ENCODE measurements at places on chromosomes 11 and 22.

DNA sequence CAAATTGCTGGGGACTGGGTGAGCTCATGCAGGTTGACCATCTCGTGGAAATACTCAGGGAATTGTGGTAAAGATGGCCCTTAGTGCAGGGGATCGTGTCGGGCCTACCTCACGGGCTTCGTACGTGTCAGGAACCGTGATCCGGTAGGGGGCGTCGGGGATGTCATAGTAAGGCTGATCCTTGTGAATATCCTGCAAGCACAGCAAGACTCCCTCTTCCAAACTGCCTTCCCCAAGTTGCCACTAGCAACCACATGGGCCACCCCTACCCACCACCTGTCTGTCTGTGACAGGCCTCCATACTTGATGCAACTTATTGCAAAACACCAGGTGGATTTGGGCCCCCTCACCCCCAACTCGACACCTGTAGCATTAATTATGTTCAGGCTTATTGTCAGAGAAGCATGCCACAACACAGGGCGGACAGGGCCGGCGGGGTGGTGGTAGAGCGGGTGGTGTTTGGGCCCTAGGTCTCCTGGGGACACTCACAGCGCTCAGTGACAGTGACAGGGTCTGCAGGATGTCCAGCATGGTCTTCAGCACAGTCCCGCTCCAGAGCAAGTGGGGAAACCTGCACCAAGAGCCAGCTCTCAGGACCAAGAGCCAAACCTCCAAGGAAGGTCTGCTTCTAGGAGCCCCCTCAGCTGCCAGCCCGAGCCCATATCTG, 22.6 kb upstream of the SERPIND1 start:
- no peak for DNase-seq

DNA sequence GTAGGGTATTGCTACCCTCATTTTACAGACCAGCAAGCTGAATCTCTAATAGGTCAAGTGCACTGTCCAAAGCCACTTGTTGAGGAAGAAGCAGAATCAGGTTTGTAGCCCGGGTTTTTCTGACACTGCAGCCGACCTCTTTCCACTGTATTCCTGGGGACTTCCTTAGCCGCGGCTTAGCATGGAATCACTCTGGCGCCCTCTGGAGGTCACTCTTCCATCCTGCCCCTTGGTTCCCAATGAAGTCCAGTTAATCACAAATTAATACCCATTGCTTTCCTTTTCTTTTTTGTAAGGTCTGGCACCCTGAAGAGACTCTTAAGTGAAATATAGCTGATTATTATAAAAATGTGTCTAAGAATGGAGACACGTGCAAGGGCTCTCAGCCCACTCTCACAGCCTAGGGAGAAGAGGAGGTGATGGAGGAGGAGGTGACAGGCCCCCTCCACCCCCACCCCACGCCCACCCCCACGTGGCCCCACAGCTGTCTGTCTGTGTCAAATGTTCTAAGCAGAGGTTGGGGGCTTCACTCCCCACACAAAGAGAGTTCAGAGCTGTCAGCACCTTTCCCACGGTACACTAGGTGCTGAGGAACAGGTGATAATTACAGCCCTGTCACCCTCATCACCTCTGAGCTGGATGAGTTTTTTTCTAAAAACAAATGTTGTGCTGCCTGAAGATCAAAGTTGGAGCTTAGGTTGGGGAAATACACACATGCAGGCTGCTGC, 57.7 kb upstream of the DRD2 start:
- DNase-seq: peak; percentile 10

DNA sequence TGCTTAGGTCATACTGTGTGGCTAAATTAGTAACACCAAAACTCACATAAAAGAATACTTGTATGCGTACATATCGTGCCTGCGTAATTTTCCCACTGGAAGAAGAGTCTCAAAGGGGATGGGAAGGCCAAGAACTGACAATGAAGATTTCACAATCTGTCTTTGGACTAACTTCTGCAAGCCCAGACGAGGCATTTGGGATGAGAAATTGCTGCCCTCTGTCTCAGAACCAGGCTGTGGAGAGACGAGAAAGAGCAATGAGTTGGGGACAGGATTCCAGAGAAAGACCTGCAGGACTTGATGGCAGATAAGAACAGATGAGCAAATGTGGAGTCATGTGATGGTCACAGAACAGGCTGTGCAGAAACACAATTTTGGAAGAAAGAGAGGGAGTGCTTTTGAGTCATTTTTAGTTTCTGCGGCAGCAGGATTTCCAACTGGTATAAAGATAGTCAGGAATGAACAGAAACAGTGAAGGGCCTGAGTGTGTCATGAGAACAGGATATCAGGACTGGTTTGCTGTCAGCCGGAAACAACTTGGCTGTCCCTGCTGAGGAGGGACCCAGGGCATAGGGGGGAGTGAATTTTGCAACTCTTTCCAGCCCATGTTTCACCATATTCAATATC, 82.7 kb upstream of the CTSC start:
- DNase-seq: no peak

DNA sequence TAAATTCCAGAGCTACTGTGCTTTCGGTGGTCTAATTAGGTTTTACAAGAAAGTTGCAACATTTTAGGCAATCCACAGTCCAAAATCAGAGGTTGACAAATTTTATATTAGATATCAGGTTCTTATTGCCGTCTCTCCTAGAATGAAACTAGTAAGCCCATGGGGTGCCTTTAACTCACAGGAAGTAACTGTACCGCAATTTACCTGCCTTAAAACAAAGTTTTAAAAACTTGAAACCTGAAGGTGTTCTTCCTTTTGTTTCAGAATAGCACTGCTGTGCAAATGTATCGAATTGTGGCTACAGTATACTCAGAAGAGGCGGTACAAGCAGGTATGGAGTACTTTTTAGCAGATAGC, 77.2 kb downstream of the PISD start:
- DNase-seq: no peak

DNA sequence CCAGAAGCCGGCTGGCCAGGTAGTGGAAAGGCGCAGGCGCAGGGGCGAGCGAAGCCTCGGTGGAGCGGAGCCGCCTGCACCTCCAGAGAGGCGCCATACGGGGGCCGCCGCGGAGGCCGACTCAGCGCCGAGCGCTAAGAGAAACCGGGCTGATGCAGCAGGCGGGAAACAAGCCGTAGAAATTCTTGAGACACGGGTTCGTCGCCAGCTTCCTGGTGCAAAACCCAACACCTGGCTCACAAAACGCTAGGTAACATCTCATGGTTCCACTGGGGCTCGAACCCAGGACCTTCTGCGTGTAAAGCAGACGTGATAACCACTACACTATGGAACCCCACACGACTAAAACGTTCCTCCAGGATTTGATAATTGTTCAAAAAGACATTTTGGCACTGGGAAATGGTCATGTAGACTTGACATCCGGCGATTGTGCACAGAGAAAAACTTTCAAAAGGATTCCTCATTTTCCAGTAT, 39.1 kb downstream of the OR4D9 start:
- peak; percentile 95 for DNase-seq

- no peak for DNase-seq
These were observed 5.1 kb downstream of the OR10V1 start for GRCh38 chr11:59708537-59708936.

DNA sequence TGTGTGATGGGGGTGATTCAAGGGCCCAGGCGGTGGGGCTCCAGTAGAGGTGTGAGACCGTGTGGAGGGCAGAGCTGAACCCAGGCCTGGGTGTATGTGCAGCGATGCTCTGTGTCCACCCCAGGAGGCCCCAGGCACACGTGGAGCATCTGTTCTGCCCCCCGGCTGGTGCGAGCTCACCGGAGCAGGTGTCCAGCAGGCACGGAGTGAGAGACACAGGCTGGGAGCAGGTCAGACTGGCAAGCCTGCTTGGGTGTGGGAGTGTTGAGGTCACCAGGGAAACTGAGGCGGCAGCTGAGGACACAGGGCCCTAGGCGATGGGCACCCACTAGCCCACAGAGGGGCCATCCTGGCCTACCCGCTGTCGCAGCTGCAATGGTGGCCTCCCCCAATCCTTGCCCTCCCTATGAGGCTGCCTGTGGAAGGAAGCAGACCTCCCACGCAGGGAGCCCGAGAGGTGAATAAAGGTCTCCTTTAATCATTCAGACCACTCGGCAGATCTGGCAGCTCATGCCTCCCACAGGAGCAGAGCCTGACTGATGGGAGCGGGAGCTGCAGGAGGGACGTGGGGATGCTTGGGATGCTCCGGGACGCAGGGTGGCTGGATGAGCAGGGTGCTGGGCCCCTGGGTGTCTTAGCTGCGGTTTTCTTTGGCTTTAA, 1165.1 kb downstream of the BRD1 start:
- no peak for DNase-seq

DNA sequence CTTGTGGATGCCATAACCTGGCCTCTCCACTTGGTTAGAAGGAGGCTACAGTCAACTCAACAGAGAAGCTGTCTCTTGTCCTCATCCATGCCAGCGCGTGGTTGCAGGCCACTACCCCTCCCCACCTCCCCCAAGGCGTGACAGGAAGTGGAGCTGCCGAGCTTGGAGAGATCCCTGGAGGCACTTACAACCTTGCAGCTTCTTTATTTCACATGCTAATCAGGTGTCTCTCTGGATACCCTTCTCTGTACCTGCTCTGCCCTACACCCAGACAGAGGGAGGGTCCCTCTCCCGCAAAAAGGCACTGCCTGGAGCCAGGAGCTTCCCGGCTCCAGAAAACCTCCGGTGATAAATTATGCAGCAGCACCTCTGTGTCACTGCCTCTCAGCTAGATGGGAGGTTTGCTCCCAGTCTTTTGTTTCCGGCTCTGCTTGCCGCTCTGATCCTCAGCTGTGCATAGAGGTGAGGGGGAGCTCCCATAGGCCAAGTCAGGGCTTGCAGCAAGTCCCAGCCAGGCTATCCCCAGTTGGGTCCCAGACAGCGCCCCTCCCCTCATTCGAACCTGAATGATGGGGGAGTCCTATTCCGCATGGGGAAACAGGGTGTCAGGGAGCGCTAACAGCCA, 5.7 kb downstream of the LRP4 start:
- no peak for DNase-seq

- DNase-seq: no peak
These were observed 321.1 kb downstream of the MN1 start for GRCh38 chr22:27480487-27480886.

- no peak for DNase-seq
These were observed 21.9 kb downstream of the SULT4A1 start for GRCh38 chr22:43840431-43840830.

GRCh38 chr22:45577746-45578523, 75.3 kb downstream of the FBLN1 start:
- peak; percentile 76 for DNase-seq

- DNase-seq: no peak
These were observed 30.0 kb downstream of the WNT7B start for GRCh38 chr22:45946805-45947600.

- DNase-seq: no peak
These were observed 8.8 kb downstream of the RBM14 start for GRCh38 chr11:66625041-66625751.

DNA sequence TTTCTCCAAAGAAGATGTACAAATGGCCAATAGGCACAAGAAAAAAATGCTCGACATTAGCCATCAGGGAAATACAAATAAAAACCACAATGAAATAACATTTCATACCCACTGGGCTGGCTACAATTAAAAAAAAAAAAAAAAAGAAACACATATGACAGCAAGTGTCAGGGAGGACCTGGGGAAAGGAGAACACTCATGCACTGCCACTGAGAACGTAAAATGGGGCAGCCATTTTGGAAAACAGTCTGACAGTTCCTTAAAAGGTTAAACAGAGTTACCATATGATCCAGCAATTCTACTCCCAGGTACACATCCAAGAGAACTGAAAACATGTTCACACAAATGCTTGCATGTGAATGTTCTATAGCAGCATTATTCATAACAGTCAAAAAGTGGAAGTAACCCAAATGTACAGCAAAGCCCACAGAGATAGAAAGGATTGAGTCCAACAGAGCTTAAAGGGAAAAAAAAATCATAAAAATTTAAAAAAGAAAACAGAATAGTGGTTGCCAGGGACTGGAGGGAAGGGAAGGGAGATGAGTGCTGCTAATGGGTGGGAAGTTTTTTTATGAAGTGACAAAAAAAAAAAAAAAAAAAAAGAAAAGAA, 48.4 kb upstream of the CYP2D6 start:
- DNase-seq: no peak

GRCh38 chr11:11841116-11841722, 553 bp upstream of the USP47 start:
- no peak for DNase-seq

- DNase-seq: no peak
These were observed 378.4 kb upstream of the PITPNB start for GRCh38 chr22:28297504-28297903.

- DNase-seq: no peak
These were observed 26.1 kb downstream of the MOB2 start for GRCh38 chr11:1460396-1460985.

- no peak for DNase-seq
These were observed 33.6 kb upstream of the OR4B1 start for GRCh38 chr11:48182860-48183526.

- DNase-seq: no peak
These were observed 57.3 kb downstream of the ARFGAP3 start for GRCh38 chr22:42799461-42800405.

DNA sequence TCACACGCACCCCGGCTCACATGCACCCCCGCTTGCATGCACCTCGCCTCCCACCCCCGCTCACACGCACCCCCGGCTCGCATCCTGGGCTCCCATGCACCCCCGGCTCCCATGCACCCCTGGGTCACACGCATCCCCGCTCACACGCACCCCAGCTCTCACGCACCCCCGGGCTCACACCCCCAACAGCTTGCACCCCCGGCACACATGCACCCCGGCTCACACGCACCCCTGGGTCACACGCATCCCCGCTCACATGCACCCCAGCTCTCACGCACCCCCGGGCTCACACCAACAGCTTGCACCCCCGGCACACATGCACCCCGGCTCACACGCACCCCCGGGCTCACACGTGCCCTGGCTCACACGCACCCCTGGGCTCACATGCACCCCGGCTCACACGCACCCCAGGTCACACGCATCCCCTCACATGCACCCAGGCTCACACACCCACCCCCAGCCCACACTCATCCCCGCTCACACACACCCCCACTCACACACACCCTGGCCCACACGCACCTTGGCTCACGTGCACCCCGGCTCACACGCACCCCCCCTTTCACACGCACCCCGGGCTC, 16.2 kb downstream of the TSPAN4 start:
- no peak for DNase-seq

DNA sequence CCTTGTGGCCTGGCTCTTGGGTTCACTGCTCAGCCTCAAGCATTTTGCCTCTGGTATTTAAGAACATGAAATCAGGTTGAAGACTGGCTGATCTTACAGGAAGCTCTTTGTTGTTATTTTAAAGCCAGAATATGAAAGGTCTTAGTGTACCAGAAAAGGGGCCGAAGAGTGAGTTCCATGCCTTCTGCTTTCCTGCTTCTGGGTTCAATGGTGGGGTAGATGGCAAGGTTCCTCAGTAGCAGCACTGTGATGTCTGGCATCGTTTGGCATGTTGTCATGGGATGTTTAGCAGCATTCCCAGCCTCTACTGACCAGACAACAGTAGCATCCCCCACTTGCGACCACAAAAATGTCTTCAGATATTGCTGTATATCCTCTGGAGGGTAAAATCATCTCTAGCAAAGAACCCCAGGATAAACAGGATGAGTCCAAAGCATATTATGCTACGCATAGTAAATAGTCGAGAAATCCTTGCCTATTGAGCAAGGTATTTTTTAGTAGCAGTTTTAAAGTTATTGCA, 2.4 kb downstream of the VPS26B start:
- DNase-seq: no peak

Data from stimulated activated CD4-positive, alpha-beta T cell treated with anti-CD3 and anti-CD28 coated beads, Interleukin-12 subunit alpha, Interleukin-12 subunit beta, amount 100 ng/mL, for 48 hours (primary cell).